ENCODE measurements at places on chromosomes 2 and 18.

- no peak for DNase-seq
These were observed 25.7 kb downstream of the FZD5 start for GRCh38 chr2:207744050-207744449.

GRCh38 chr2:208406474-208407451 lies at the start of gene PTH2R:
TSS of gene PTH2R (plus strand) at chr2:208406792. CDS start at chr2:208407044, 252 bp downstream.
- no peak for DNase-seq

GRCh38 chr2:110211938-110212858 lies at the start of gene MTLN:
TSS of gene MTLN (minus strand) at chr2:110212547. CDS start at chr2:110212525, 22 bp downstream.
- peak; percentile 14 for DNase-seq

GRCh38 chr2:228841877-228842276 lies 429.2 kb downstream of the PID1 start:
- DNase-seq: no peak

GRCh38 chr2:20150806-20151571 lies 73.9 kb downstream of the SDC1 start:
- no peak for DNase-seq

DNA sequence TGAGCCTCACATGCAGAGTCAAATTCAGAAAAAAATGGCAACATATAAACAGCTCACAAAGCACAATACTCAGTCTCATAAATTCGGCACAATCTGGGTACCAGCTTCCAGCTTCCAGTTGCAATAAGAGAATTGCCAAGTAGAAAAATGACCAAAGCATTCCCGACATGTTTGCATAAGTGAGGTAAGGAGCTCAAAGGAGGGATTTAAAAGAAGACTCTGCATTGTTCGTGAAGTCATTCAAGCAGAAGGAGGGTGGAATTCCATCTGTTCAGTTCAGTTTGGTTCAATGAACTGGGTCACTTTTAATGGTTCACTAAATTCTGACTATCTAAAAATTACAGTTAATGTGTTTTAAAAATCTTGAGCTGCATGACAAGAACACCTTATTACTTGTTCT lies 106.7 kb upstream of the KLHL14 start:
- no peak for DNase-seq

GRCh38 chr18:12048010-12048826 lies 45.4 kb upstream of the ANKRD62 start:
- DNase-seq: no peak

DNA sequence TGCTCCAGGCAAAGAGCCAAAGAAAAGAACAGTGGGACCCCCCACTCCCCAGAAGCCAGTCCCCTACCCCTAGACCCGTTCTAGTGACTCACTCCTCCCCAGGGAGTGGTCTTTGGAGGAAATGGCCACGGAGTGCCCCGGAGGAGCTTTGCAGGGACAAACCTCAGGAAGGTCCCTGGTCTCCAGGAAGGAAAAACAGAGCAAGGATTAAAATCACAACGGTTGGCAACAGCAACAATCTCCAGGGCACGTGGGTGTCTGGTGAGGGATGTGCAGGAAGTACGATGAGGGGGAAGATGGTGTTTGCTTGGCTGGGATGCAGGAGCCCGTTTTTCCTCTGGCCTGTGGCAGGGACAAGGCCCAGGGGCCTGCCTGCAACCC lies 135.0 kb downstream of the SMAD2 start:
- DNase-seq: no peak

GRCh38 chr2:25948437-25948836 lies 33.9 kb downstream of the KIF3C start:
- DNase-seq: no peak

Measured in stimulated activated CD8-positive, alpha-beta memory T cell treated with anti-CD3 and anti-CD28 coated beads, Interleukin-7, amount 100 ng/mL, for 1 hour (primary cell).